ENCODE measurements at places on chromosomes 2 and 18. TPM values are rescaled to one million over a fixed set of nuclear protein-coding genes. Genes with fewer than 3 reads are reported as not detected.

NXPH2 gene
- not detected for polyA plus RNA-seq

ANKRD30BL gene
- polyA plus RNA-seq = not detected

LYG2 gene
- not detected for polyA plus RNA-seq

KCNF1 gene
- 1.4 TPM for polyA plus RNA-seq

CD8B gene
- not detected for polyA plus RNA-seq

SPDYA gene
- not detected for polyA plus RNA-seq

TIGD1 gene
- polyA plus RNA-seq = 2.9 TPM

MDH1B gene
- polyA plus RNA-seq = 0.38 TPM

ERICH2 gene
- not detected for polyA plus RNA-seq

UGT1A4 gene
- polyA plus RNA-seq = not detected

DLX1 gene
- polyA plus RNA-seq = 2.2 TPM

PCARE gene
- polyA plus RNA-seq = not detected

ALPG gene
- not detected for polyA plus RNA-seq

RPRM gene
- not detected for polyA plus RNA-seq

DSG1 gene
- not detected for polyA plus RNA-seq

LRRTM1 gene
- polyA plus RNA-seq = not detected

SF3B6 gene
- 166 TPM for polyA plus RNA-seq

MPP4 gene
- polyA plus RNA-seq = 8.5 TPM

MYO7B gene
- polyA plus RNA-seq = 0.55 TPM

TRAPPC12 gene
- polyA plus RNA-seq = 70.2 TPM

FBXO48 gene
- polyA plus RNA-seq = 0.37 TPM

MBOAT2 gene
- 33.9 TPM for polyA plus RNA-seq

TMEM178A gene
- polyA plus RNA-seq = 1.1 TPM

MERTK gene
- 0.62 TPM for polyA plus RNA-seq

ITGB1BP1 gene
- polyA plus RNA-seq = 88.1 TPM

SULT1C4 gene
- polyA plus RNA-seq = 0.50 TPM

ITGAV gene
- 51.4 TPM for polyA plus RNA-seq

CTDSP1 gene
- 68.2 TPM for polyA plus RNA-seq

TMEM200C gene
- 2.5 TPM for polyA plus RNA-seq

LRP1B gene
- not detected for polyA plus RNA-seq

HOXD12 gene
- not detected for polyA plus RNA-seq

CTNNA2 gene
- not detected for polyA plus RNA-seq

SMYD1 gene
- polyA plus RNA-seq = not detected

RAMP1 gene
- 100.0 TPM for polyA plus RNA-seq

ZBTB14 gene
- polyA plus RNA-seq = 4.5 TPM

SLC19A3 gene
- not detected for polyA plus RNA-seq

CRYGC gene
- not detected for polyA plus RNA-seq

TMEM182 gene
- polyA plus RNA-seq = 1.4 TPM

POTEI gene
- not detected for polyA plus RNA-seq

TCF7L1 gene
- polyA plus RNA-seq = 9.5 TPM

AQP4 gene
- not detected for polyA plus RNA-seq

GPAT2 gene
- polyA plus RNA-seq = 0.53 TPM

KLHL30 gene
- 0.03 TPM for polyA plus RNA-seq

EFHD1 gene
- 0.36 TPM for polyA plus RNA-seq

SLC23A3 gene
- 0.43 TPM for polyA plus RNA-seq

IFT172 gene
- polyA plus RNA-seq = 18.8 TPM

REEP1 gene
- polyA plus RNA-seq = 0.03 TPM

CPS1 gene
- polyA plus RNA-seq = 5.4 TPM

PDCD1 gene
- polyA plus RNA-seq = not detected

GDF7 gene
- polyA plus RNA-seq = 0.02 TPM

PLA2R1 gene
- 0.24 TPM for polyA plus RNA-seq

PSMA8 gene
- polyA plus RNA-seq = not detected

G6PC2 gene
- not detected for polyA plus RNA-seq

CENPA gene
- 14.9 TPM for polyA plus RNA-seq

DSC3 gene
- polyA plus RNA-seq = 0.01 TPM

MRPL30 gene
- polyA plus RNA-seq = 18.7 TPM

AQP12A gene
- polyA plus RNA-seq = not detected

SP5 gene
- not detected for polyA plus RNA-seq
